ENCODE measurements at places on chromosomes 7 and 10.
A peak's percentile ranks its signal among the peaks of the same experiment; 100 is the strongest.

- no peak for DNase-seq
Measured at GRCh38 chr7:75653651-75654050, 85.1 kb downstream of the HIP1 start.

- DNase-seq, result no peak
Measured at GRCh38 chr7:90007001-90007654, 147.1 kb upstream of the STEAP1 start.

DNA sequence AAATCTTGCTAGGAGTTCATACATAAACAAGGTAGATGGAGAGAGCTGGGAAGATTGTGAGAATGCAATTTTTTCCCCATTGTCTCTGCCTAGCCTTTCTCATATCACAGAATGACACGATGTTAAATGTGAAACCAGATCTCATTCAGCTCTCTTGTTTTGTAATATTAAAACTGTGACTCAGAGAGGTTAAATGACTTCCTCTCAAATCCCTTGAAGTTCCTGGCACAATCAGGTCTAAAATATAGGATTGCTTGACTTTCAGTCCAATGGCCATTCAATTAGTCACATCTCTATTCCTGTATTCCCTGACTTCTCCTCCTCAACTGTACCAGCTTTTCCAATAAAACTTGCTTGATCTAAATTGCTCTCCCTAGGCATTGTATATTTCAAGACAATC is 3.1 kb downstream of the ANKRD22 start:
- DNase-seq, result peak; percentile 45

DNA sequence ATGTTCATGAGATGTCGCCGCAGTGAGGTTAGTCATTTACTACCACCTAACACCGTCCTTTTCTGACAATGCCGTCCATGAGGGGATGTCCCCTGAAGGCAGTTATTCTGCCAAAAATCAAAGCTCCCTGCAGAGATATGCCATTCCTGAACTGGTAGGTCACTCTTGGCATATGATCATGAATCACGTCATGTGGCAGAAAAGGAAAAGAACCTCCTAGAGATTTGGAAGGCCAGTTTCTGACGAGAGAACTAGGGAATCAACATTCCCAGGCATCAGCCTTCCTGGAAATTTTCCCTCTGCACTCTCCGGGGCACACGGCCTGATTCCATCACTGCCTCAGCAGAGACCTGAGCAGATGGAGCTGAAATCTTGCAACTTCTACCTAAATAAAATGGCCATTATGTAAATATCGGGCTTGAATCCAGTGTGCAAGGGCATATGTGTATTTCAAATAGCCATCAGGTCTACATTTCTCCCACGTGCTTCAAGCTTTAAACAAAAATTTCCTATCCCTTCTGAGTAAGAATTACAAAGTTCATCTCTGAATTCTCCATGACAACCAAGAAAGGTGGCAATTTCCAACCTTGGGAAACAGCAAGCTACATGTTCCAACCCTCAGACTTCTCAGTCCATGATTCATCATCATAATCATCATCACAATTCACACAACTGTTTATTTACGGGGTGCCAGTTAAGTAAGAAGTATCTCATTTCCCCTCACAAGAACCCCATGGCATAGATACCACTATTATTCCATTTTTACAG is 46.5 kb downstream of the AMPH start:
- peak; percentile 84 for DNase-seq

GRCh38 chr7:33934391-33934790 is 29.1 kb downstream of the BMPER start:
- no peak for DNase-seq

- DNase-seq, result no peak
Measured at GRCh38 chr7:98170966-98171365, 40.3 kb upstream of the BHLHA15 start.

DNA sequence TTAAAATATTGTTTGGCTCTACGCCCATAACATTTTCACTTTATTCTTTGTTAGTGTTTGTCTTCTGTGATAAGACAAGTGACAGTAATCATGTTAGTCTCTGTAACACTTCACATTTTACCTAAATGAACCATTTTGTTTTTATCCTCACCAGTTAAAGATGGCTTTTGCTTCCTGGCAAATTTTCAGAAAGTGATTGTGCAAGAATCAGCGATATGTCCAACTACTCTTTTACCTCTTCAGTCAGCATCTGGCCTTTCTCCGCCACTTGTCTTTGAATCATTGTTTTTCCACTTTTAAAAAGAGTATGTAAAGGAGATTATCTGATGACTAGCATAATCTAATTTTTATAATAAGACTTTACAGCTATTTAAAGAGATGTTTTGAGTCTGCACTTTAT is 3.5 kb downstream of the DGKB start:
- no peak for DNase-seq

DNA sequence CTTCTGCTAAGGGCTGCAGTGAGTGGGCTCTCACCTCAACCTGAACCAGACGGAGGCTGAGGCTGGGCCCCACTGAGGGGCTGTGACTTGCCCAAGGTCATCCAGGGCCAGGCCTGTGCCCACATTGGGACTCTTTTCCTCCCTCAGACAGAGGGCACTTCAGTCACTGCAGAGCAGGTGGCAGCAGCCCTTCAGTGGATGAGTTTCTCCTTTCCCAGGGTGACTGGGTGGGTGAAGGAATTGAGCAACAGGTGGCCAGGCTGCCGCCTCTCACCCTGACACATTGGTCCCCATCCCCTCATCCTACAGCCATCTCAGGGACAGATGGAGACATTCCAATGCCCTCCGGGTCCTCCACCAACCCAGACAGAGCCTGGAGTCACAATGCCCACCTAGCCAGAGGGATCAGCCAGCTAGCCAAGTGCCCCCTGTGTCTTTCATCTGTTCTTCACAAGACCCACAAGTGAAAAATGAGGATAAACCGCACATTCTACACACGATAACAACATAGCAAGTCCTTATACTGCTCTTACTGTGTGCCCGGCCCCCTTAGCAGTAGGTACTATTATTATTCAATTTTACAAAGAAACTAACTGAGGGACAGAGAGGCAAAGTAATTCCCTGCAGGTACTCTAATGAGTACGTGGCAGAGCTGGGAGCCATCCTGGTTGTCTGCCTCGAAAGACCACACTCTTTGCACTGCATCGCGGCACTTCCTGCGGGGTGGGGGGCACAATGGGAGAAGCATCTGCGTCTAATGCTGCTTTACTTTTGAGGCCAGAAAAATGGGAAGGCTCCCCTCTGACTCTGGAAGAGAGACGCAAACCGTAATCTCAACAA is 1.7 kb upstream of the SLC18A3 start:
- no peak for DNase-seq

DNA sequence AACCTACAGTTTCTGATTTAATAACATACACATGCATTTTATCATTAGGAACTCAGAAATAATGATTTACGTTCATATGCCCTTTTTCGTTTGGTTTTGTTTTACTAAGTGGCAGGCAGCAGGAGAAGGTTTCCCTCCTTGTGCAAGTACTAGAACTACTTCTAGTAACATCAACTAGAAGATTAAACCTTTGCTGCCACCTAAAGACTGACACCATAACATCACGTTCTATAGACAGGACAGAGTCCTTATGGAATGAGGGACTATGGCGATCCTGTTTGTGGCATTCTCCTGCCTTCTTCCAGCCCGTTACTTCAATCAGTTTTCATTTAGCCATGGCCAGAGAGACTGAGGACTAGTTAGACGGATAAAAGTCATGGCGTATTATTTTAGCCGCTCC is 53.2 kb downstream of the GAD2 start:
- peak; percentile 3 for DNase-seq

GRCh38 chr10:79430936-79431335 is 14.5 kb downstream of the ZCCHC24 start:
- DNase-seq, result no peak

GRCh38 chr10:50541317-50541716 is 82.4 kb downstream of the SGMS1 start:
- DNase-seq, result no peak

DNA sequence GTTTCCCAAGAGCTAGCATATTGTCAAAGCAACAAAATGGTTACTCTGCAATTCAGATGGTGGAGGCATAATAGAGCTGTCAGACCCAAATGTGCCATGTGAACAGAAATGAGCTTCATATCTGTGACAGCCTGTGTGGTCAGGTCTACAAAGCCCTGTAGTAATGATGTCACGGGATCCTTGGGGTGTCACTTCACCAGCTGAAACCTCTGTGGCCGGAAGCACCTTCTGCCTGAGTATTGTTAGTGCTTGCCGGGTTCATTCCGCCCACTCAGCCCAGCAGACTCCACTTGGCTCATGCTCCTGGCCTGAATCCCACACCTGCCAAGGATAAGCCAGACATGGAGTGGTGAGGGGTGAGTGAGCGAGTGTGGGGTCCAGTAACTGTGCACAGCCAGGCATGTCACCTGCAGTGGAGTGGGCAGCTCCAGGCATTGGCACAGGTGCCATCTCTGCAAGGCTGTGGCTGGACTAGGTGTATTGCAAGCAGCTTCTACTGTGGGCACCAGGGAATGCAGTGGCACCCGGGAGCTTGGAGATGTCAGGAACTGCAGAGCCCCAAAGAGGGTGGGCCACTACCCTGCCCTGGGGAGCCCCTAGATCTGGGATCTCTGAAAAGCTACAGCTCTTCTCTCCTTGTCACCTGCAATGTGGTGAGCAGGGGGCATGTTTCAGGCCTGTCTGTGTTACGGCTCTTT is 341.9 kb upstream of the CHRM2 start:
- no peak for DNase-seq

- no peak for DNase-seq
Measured at GRCh38 chr7:135708041-135708440, 19.9 kb downstream of the SLC13A4 start.

GRCh38 chr10:63209705-63210104 is 76.6 kb downstream of the NRBF2 start:
- no peak for DNase-seq

DNA sequence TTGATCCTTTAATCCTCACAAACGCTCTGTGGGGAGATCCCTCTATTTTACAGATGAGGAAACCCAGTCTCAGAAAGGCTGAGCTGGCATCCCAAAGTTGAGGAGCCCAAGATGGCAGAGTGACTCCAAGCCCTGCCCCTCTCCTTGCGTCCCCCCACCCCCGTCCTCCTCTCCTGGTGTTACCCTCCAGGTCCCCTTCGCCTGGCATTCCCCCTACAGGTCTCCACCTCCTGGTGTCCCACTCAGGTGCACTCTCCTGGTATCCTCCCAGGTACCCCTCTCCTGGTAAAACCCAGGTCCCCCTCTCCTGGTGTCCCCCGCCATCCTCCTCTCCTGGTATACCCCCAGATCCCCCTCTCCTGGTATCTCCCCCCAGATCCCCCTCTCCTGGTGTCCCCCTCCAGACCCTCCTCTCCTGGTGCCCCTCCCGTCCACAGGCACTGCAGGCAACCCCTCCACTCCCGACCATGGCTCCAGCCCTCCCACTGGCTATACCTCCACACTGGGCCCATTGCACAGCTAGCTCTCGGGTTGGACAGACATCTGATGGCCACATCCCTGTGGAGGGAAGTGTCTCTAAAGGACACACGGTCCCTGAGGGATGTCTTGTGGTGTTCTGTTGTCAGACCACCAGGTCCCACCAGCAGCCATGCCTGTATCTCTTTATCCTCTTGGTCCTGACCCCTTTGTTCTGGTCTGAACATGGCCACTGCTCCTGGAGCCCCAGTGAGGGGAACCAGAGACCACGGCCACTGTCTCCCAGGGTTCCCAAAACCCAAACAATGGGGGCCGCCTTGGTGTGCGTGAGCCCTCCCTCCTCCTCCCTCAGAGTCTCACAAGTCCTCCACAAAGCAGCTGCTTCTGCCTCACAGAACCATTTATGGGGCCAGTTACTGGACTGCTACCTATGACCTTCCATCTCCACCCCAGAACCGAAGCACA is 37.2 kb downstream of the CALML3 start:
- no peak for DNase-seq

GRCh38 chr7:29723599-29723998 is 82.7 kb upstream of the WIPF3 start:
- peak; percentile 29 for DNase-seq

GRCh38 chr7:34128762-34129161 is 223.4 kb downstream of the BMPER start:
- DNase-seq, result no peak

DNA sequence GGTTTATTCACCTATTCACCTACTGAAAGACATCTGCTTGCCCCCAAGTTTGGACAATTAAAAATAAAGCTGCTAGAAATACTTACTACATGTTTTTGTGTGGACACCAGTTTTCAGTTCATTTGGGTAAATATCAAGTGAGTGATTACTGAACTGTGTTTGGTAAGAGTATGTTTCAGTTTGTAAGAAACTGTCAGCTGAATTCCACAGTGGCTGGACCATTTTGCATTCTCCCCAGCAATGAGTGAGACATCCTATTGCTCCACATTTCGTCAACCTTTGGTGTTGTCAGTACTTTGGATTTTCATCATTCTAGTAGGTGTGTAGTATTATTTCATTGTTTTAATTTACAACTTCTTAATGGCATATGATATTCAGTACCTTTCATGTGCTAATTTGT is 17.4 kb upstream of the IKZF1 start:
- no peak for DNase-seq

DNA sequence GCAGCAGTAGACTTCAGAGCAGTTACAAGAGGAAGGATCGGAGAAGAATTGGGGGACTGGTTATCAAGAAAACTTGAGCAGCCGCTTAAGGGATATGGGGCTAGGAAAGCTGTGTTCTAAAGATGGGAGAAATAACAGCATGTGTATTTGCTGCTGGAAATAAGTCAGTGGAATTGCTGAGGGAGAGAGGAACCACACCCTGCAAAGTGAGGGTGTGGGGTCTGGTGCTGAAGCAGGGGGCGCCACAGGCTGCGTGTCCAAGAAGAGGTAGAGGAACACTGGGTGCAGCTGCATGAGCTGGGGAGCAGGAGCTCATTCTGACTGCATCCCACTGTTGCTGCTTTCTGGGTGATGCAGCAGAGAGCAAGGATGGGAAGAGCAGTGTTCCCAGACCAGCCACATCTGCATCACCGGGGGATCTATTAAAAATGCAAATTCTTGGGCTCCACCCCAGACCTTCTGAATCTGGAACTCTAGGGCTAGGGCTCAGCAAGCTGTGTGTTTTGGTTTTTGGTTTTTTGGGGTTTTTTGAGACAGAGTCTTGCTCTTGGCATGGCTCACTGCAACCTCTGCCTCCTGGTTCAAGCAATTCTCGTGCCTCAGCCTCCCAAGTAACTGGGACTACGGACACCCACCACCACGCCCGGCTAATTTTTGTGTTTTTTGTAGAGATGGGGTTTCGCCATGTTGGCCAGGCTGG is 97.1 kb upstream of the DNAJB6 start:
- no peak for DNase-seq

DNA sequence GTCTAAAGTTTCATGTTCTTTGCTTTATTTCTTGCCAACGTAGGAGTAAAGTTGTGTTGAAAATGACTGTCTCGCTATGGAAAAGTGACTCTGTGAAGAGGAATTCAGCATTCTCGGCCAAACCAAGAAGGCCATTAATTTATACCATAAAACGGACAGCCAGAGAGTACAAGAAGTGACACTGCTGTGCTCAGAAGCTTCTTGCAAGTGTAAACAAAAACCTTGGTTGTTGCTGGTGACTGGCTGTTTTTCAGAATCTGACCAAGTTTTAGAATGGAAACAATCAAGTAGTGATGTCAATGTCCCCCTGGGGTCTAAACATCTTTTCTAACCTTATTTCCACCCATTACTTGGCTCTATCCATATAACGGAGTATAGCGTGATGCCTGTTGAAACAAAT is 201.9 kb downstream of the INHBA start:
- peak; percentile 18 for DNase-seq

- no peak for DNase-seq
Measured at GRCh38 chr10:122997864-122998263, 10.7 kb downstream of the IKZF5 start.

- DNase-seq, result no peak
Measured at GRCh38 chr10:43390759-43391158, 18.2 kb downstream of the HNRNPF start.

GRCh38 chr7:27157702-27158431 is 1.4 kb upstream of the HOXA7 start:
- no peak for DNase-seq

GRCh38 chr10:93420091-93420490 is 62.0 kb downstream of the MYOF start:
- DNase-seq, result no peak

Measured in astrocyte of the cerebellum (primary cell).